ENCODE measurements at places on chromosomes 1 and 21.

- no peak for DNase-seq
Measured at GRCh38 chr1:151504759-151505158, 6.4 kb upstream of the CGN start.

- DNase-seq = no peak
Measured at GRCh38 chr1:64527165-64527564, 57.2 kb downstream of the CACHD1 start.

DNA sequence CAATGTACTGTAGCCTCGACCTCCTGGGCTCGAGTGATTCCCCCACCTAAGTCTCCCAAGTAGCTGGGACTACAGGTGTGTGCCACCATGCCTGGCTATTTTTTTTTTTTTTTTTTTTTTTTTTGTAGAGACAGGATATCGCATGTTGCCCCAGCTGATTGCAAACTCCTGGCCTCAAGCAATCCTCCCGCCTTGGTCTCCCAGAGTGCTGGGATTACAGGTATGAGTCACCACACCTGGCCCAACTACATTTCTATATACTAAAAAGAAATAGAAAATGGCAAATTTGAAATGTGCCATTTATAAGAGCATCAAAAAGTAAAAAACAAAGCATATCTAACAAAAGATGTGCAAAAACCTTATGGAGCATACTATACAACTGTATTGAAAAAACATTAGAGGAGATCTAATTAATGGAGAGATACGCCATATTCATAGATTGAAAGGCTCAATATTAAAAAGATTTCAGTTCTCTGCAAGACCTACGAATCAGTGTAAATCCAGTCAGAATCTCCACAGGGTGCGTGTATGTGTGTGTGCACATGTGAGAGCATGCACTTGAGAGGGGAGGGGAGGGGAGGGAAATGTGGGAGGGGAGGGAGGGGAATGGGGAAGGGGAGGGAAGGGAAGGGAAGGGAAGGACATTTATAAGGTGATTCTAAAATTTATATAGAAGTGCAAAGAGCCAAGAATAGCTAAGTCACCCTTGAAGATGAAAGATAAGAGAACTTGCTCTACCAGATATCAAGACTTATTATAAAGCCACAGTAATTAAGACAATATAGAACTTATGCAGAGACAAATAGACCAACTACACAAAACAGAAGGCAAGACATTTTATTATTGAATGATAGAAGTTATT lies 15.5 kb upstream of the PADI4 start:
- DNase-seq = no peak

DNA sequence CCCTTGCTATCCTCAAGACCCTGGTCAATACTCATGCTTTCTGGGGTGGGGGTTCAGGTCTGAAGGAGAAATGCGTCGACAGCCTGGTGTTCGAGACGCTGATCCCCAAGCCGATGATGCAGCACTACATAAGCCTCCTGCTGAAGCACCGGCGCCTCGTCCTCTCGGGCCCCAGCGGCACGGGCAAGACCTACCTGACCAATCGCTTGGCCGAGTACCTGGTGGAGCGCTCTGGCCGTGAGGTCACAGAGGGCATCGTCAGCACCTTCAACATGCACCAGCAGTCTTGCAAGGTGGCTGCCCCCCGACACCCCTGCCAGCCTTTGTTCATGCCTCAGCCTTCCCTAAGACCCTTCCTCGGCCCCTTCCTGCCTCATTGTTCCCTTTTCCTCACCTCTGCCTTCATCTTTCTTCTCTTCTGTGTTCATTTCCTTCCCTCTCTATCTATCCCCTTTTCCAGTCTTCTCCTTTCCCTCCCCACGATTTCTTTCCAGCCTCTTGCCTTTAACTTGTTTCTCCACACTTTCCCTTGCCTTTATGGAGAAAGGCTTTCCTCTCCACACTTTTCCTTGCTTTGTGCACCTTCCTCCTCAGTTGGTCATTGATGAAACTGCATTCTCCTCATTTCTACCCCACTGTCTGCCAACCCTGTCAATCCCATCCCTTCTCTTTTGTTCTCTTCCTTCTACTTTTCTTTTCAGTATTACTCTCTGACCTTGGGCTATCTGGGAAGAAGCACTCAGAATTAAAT lies 18.3 kb upstream of the IPO9 start:
- no peak for DNase-seq

DNA sequence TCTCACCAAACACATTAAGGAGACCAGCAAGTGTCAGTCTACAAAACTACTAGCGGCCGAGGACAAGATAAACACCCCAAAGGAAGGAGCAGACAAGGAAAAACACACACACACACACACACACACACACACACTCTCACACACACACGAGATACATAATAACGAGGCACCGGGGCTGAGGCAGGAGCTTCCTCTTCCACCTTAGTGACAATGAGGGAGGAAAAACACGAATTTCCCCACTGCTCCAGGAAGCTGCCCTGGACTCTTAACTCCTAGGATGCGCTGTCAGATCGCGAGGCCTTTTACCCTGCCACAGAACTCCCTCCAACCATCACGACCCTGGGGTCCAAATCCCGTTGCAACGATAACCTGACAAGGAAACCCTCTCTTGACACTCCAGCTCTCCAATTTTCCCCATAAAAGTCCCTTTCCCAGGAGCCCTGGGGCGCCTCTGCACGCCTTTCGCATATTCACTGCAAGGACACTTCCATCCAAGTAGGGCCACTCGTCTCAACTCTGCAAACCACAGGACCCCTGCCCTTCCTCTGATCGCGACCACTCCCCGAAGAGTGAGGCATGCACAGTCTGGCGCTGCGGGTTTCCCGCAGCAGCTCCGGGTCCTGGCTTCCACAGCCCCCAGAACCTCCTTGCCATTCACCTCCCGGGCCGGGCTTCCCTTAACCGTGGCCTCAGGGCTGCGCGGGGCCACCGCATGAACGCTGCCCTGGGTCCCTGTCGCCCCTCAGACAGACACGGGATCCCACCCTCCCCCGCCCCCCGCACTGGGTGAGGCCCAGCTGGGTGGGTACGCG lies 581 bp downstream of the ETV3 start:
- DNase-seq = no peak

GRCh38 chr1:107664982-107665925 lies 299.7 kb downstream of the VAV3 start:
- DNase-seq = no peak

- no peak for DNase-seq
Measured at GRCh38 chr21:33383056-33383888, 19.9 kb upstream of the IFNGR2 start.

GRCh38 chr1:31416101-31416736 lies 3.2 kb downstream of the SERINC2 start:
- no peak for DNase-seq

DNA sequence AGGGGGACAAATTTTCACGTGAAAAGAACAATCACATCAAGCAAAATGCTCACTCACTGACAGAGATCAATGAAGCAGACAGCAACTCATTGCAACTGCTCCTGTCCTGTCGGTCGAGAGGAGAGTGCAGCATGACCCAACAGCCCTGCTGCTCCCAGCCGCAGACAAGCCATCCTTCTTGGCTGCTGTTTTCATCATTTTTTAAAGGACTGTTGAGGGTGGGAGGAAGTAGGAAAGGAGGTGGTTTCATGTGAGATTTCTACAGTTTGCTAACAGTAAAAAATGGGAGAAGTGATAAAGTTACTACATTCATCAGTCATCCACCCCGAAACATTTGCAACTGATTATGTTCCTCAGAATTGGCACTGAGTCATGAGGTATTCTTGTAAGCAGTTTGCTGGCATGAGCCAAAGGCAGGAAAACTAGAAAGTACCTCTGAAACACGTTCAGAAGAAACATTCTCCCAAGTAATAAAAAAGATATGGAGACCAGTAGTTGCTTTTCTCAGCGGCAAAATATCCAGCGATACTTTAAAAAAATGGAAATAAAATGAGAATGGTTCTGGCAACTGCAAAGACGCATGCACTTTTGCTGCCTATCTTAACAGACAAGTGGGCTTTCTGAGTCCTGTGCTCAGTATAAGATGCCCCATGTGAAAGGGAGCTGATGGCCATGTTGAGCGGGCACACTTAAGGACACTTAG lies 72.0 kb upstream of the CLDN14 start:
- DNase-seq = no peak

DNA sequence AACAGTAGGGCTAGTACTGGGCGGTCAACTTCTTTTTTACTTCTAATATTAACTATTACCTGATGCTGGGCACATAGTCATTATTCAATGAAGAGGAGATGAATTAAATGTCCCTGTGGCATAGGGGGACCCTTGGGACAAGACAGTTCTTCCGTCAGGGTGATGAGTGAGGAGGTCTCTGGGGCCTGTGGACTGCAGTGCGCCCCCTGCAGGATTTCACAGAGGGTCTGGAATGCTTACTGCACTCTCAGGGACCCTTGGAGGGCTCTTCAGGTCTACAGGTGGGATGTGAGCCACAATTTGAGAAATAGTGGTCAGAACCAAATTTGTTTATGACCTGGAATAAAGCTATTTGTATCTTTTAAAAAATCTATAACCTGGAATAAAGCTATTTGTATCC lies 149.4 kb downstream of the FAM78B start:
- no peak for DNase-seq

DNA sequence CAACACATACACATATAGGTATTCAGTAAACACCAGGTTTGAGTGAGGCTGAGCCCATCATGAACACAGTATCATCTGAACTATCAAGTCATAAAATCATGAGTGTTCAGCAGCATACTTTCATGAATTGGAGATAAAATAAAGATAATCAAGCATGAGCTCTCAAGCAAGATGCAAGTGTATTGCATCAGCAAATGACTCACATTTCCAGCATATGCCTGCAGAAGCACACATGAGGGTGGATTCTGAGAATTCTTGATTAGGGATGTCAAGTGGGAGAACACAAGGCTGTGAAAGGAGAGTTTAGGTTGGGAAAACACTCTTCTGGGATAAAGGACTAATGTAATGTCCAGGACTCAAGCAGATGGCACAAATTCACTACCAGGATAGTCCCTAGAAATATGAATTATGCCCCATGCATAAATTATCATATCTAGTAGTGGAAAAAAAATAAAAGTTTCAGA lies 299.2 kb downstream of the SRGAP2C start:
- DNase-seq = no peak

- DNase-seq = no peak
Measured at GRCh38 chr1:85992791-85993190, 163.8 kb downstream of the COL24A1 start.

- no peak for DNase-seq
Measured at GRCh38 chr1:228405979-228406228, 731 bp downstream of the TRIM11 start.

- peak; percentile 7 for DNase-seq
Measured at GRCh38 chr1:107430540-107431228, 289.8 kb downstream of the NTNG1 start.
